ENCODE measurements at places on chromosomes 13 and 19.
A peak's percentile ranks its signal among the peaks of the same experiment; 100 is the strongest.

- DNase-seq = no peak
Observed at GRCh38 chr19:2246801-2247361, 2.2 kb upstream of the AMH start.

- no peak for DNase-seq
Observed at GRCh38 chr13:26839682-26840081, 79.1 kb upstream of the GPR12 start.

GRCh38 chr19:54123682-54124081, 8.1 kb downstream of the PRPF31 start:
- no peak for DNase-seq

DNA sequence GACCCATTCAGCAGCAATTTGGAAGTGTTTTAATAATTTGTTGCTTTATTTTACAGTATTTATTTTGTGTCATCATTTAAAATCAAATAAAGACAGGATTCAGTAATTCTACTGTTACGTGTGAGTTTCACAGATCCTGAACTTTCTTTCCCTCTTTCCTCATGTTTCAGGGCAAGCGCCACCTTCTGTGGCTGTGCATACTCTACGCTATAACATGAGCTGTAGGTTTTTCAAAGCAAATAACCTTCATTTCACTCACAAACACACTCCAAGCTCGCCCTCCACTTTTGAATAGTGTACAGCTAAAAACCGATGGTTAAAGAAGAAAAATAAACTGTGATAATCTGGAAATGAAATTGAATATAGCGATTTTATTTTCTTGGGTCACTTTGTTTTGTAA, 753.3 kb downstream of the OLFM4 start:
- DNase-seq = no peak

GRCh38 chr13:41177616-41178015, 16.8 kb downstream of the KBTBD7 start:
- no peak for DNase-seq

DNA sequence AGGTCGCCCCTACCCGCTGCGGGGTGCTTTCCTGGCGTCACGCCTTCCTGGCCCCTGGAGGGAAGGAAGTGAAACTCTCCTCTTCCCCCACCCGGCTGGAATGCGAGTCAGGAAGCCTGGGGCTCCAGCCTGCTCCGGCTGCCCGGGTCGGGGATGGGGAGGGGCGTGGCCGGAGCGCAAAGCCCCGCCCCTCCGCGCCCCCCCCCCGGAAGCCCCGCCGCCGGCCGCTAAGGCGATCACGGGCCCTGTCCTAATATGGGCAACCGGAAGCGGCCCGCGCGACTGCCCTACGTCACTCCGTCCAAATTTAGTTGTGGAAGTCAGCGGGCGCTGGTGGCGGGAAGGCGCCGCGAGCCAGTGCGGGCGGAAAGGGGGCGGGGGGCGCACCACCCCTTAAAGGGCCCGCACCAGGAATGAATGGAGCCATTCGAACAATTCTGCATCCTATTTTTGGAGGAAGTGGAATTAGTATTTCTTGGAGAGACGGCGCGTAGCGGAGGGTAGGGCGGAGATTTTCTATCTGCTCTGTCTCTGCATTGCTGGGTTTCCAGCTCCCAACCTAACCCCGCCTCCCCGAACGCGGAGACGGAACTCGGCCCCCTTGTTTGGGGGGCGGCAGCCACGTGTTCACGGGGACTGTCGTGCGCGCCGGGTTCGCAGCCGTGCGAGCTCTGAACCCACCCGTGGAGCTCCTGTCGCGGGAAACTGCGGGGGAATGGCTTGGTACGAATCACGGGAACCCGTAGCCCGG, 1.6 kb downstream of the IER2 start:
- peak; percentile 90 for DNase-seq

- DNase-seq = no peak
Observed at GRCh38 chr13:48561466-48562235, 28.8 kb upstream of the RCBTB2 start.

DNA sequence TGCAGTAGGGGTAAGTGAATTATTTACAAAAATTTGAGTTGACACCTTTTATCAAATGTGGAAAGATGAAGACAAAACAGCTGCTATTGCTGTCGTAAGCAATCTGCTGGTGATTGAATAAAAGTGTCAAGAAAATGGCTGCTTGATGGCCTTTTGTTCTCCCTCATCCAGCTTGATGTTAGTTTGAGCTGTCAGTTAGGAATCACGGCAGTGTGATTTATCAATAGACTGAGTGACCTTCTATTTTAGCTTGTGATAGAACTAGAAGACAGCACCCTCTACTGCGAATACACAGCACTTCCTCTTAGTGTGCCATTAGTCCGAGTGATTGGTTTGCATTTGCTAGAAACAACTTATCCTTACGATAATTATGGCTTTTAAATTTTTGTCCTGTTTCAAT, 76.3 kb downstream of the MZT1 start:
- DNase-seq = no peak

- DNase-seq = no peak
Observed at GRCh38 chr19:20664901-20665781, 3.8 kb upstream of the ZNF626 start.

DNA sequence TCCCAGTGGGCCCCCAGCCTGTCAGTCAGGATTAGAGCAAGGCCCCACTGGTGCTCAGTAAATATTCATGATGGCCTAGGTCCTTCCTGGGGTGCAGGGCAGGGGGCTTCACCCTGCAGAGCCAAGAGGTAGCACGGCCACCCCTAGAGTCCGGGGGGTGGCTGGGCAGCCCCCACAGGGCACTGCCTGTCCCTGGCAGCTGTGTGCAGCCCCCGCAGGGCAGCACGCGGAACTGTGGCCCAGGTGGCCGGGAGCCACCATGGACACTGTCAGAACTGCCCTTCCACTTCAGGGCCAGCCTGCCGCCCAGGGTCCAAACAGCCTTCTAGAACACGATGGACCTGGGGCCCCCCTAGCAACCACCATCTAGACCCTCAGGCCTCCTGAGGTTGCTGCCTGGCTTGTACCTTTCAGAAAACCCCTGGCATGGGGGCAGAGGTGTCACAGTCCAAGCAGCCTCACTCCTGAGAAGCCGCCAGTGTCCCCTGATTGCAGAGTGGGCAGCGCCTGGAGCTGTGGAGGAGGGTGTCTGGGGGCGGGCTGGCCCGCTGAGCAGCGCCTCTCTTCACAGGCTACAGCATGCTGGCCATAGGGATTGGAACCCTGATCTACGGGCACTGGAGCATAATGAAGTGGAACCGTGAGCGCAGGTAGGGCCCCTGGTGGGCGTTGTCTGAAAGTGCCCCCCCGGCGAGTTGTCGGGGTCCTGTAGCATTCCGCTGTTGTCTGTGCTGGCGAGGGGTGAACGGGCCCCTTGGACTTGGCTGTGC, 2.9 kb upstream of the YJEFN3 start:
- DNase-seq = no peak

DNA sequence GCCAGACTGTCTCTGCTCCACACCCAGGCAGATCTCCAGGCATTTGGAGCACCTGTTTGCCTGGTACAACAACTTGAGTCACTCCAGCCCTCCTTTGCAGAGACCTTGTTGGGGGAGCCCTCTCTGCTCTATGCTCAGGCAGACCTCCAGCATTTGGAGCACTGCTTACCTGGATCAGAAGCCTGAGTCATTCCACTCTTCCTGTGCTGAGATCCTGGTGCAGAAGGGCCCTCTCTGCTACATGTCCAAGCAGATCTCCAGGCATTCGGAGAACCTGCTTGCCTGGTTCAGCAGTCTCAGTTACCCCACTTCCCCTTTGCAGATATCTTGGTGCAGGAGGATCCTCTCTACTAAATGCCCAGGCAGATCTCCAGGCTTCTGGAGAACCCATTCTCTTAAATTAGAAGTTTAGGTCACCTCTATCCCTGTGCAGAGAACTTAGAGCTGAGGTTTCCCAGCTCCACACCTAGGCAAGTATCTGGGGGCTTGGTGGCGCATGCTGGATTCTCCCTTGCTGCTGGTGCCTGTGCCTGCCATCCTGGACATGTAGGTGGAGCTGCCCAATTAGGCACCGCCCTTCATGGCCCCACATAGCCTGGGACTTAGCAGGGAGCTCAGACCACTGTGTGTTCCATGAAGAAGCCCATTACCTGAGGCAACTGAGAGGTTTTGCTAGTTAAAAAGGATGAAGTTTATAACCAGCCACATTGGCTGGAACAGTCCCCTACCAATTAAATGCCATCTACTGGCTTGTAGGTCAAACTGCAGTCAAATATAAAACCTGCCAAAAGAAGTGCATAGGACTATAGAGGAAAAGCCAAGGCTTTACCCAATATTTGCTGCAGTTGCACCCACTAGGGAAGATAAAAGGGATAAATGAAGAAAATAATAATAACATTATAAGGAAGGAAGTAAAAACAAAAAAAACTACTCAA, 97.6 kb upstream of the SLITRK6 start:
- DNase-seq = no peak

DNA sequence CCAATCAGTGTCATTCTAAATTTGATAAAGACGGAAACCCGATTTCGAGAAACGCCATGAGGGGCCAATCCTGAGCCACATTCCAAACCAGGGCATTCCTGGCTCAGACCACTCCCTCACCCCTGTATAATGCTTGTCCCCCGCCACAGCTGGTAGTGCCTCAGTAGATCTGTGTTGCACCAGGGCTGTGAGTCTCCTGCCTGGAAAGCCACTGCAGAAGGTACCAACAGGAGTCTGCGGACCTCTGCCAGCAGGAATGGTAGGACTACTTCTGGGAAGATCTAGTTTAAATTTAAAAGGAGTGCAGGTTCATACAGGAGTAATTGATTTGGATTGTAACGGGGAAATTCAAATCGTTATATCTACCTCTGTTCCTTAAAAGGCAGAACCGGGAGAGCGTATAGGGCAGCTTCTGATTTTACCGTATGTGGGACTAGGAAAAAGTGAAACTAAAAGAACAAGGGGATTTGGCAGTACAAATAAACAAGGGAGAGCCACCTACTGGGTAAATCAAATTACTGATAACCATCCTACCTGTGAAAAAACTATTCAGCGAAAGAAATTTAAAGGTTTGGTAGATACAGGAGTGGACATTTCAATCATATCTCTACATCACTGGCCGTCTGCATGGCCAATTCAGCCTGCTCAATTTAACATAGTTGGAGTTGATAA, 20.8 kb upstream of the ZNF266 start:
- no peak for DNase-seq

DNA sequence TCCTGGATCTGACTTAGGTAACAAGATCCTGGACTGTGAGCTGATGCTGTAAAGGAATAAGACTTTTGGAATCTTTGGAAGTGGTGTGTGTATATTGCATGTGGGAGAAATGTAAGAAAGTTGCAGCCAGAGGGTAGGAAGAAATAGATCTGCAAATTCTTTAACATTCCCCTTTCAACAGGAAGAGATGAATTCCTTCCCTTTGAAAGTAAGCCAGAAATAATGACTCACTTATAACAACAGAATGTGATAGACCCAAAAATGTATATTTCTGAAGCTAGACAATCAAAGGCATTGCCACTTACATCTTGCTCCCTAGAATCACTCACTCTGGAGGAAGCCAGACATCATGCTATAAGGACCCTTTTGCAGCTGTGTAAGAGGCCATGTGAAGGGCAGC, 9.8 kb upstream of the SIAH3 start:
- peak; percentile 6 for DNase-seq

GRCh38 chr13:93368296-93368695, 141.7 kb downstream of the GPC6 start:
- DNase-seq = no peak

- DNase-seq = no peak
Observed at GRCh38 chr19:24177686-24178085, 90.7 kb downstream of the ZNF254 start.

- no peak for DNase-seq
Observed at GRCh38 chr19:49432141-49433073, 7.2 kb downstream of the GFY start.

DNA sequence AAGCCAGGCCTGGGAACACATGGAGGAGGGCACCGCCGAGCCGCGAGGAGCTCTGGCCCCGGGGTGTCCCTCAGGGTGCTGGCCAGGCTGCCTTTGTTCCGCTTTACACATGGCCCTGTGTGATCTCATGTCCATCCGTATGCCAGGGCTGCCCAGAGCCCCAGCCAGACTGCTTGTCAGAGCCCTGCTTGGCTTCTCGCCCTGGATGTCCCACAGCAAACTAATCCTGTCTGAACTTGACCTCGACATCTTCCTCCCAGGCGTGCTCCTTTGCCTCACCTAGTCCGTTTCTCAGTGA, 14.3 kb downstream of the BCKDHA start:
- no peak for DNase-seq

DNA sequence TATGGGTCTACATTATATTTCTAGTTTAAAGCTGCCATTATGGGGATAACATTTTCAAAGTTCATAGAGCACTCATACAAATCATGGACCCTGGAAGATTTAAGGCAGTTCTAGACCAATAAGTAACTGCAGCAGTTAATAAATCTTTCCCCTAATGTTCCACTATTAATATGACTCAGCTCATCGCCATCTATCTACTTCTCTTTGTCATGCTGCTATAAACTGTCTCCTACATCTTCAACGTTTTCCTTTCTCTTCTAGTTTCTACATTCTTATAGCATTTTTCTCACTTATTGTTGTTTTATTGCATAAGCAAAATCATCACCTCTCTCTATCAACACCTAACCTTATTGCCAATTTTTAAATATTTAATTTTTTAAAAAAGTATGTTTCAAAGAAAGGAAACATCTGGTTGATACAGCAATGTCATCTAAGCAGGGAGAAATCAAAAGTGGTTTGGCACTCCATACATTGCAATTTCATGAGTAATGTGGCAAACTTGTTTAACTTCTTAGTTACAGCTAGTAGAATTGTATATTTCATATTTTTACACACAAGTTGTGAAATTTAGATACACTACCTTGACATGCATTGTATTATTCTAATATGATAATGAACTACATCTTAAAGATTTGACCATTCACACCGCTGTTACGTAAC, 1500.4 kb upstream of the MIR17HG start:
- DNase-seq = no peak

DNA sequence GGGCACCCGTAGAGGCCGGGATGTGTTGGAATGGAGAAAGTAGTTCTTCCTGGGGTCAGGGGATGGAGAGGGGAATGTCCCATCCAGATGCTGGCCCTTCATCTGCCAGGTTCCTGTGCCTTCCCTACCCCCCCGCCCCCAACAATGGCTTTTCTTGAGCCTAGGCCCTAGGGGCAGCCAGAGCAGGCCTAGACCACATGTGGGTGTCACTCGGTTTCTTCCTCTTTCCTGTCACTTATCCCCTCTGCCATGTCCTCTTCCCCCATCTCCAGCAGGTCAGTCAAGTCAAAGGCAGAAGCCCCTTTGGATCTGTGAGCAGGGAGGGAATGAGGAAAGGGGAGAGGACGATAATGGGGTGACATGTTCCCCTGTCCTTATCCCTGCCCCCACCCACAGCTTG, 36.4 kb downstream of the LYL1 start:
- DNase-seq = no peak

GRCh38 chr19:3752492-3752891, 9.0 kb downstream of the APBA3 start:
- no peak for DNase-seq

- no peak for DNase-seq
Observed at GRCh38 chr13:99288089-99288488, 19.1 kb downstream of the GPR183 start.

- DNase-seq = no peak
Observed at GRCh38 chr19:33476151-33476707, 45.4 kb downstream of the PEPD start.

GRCh38 chr13:101309014-101309619, 107.2 kb downstream of the NALCN start:
- no peak for DNase-seq
